Neural progenitor cell (in vitro differentiated cells): ENCODE measurements at places on chromosomes 16 and 17.

DNA sequence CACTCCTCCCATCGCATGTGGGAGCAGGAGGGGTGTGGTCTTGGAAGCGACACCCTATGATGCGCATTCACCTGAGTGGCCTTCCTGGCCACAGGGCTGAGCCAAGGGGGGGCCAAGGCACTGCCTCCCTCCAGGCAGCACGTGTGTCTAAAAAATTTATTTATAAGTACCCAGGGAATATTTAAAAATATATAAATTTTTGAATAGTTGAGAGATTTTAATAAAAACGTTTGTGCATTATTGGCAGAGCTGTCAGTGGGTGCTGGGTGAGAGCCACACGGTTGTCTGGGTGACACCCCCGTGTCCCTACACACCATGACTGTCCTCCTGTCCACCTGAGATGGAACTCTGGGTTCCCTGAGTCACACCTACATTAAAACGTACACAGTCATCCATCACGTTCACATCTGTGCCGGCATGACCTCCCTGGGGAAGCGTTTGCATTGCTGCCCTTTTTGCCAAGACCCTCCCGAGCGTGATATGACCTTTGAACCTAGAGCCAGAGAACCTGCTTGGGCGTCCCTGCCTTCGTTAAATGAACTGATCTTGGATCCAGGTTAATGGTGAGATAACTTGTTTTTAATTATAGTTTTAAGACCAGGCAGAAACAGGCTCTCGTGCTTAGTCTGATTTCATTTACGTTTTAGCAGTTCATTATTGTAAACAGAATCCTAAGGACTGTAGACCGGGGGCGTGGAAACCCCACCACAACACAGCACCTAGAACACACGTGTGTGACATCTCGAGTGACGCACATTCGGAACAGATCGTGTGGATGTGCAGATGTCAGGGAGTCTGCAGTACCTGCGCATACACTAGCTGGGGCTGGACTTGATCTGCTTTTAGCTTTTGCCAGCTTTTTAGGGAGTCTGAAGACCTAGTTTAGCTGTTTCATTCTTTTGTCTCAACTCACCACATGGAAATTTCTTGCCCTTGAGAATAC lies 192.8 kb upstream of the CHMP6 start:
- DNase-seq = no peak

DNA sequence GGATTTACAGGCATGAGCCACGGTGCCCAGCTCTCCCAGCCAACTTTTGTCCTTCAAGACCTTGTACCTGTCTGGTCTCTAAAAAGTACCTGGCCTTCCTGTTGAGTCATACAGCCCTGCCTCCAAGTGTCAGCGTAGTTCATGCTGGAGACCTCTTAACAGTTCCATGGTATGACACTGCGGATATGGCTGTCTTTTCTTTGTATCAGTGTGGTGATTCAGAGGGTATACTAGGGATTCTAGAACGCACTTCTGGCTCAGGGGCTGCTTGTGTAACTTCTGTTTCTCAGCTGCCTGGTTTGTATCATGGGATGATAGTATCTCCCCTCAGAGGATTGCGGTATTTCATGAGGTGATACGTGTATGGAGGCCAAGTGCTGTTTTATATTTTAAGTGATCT lies 2.0 kb upstream of the TMEM11 start:
- DNase-seq = no peak

DNA sequence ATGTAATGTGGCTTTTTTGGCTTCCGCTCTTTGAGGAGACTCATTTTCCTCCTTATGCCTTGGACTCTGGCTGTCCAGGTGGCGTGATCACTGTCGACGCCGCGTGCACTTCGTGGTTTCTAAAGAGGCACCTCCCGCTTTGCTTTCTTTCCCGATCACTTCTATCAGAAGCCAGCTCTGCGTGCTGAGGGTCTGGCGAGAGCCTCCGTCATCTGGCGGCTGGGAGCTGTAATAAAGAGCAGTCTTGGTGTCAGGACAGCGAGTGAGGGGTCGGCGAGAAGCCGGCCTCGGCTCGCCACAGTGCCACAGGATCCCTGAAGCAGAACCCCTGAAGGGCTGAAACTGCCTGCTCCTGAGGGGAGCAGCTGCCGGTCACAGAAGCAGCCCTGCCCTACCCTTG lies 7.4 kb downstream of the ZNF750 start:
- DNase-seq = no peak

DNA sequence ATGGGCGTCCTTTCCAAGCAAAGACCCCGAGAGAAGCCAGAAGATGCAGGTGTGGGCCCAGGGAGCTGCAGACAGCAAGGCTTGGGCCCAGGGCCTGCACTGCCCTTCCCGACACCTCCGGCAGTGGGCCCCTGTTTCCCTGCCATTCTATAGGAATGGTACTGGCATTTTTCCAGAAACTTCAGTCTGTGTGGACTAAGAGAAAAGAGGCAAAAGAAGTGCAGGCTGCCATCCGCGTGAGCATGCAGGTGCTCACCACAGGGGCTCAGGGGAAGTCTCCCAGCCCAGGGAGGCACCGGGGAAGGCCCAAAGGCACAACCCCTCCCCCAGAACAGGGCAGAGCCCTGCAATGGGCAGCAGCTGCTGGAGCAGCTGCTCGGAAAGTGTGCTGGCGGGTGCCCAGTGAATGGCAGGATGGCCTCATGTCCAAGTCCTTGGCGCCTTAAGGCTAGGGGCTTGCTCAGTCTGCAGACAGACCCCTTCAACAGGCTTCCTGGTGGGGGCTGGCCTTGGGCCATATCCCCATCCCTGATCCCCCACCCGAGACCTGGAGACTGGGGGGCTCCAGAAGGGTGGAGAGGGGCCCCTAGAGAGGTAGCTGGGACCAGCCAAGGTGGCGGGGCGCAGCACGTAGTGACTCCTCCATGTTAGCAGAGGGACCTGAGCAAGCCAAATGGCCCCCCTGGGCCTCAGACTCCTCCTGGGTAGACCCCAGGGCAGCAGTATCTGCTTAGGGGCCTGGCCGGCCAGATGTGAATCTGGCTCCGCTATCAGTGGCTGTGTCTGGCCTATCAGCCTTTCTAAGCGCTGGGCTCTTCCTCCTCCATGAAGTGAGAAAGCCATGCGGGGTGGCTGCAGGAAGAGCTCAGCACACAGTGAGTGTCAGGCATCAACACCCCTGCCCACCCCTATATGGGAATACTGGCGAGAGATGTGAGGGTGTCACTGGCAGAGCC lies 6.7 kb upstream of the TPPP3 start:
- DNase-seq = no peak
